Erythroblast (primary cell): ENCODE measurements at places on chromosomes 4 and X.

DNA sequence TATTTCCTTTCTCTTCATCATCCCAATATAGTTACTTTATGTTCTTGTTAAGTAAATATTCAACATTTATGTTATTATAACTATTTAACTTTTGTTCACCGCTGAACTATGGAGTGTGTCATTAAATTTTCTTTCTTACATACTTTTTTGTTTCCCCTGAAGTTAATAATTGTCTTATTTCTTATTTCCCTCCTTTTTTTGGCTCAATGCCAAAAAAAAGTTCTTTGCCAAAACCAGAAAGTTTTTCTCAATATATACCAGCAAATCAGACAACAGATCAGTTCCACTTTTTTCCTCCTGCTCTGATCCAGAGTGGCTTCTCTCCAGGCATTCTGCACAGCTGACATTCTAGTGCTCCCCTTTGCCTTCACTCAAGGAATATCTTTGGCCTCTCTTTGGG is 187.0 kb upstream of the PPARGC1A start:
- DNase-seq: no peak

- no peak for DNase-seq
These were observed 210.9 kb upstream of the ATOH1 start for GRCh38 chr4:93617606-93618005.

DNA sequence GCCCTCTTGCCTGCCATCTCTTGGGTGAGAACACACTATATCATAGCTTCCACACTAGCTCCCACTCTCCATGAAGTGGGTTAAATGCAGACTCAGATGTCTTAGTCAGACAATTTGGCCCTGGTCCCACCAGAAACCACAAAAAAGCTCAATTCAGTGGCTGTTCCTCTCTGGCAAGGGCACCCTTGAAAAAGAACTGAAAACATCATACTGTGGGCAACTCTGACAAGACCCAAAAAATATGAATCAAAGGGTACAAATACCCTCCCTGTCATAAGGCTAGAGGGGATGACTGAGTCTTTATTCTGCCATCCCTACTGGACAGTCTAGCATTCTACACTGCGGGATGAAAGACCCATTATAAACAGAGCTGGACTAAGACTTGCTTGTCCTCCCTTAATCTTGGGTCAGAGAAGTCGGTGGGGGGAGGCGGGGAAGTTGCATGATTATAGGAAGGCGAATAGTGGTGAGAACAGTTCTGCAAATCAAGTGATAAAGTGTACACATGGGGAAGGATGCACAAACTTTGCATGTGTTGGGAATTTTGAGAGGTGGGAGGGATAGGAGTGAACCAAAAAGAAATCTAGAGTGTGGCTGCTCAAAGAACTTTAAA is 172.1 kb downstream of the OPHN1 start:
- DNase-seq: no peak

DNA sequence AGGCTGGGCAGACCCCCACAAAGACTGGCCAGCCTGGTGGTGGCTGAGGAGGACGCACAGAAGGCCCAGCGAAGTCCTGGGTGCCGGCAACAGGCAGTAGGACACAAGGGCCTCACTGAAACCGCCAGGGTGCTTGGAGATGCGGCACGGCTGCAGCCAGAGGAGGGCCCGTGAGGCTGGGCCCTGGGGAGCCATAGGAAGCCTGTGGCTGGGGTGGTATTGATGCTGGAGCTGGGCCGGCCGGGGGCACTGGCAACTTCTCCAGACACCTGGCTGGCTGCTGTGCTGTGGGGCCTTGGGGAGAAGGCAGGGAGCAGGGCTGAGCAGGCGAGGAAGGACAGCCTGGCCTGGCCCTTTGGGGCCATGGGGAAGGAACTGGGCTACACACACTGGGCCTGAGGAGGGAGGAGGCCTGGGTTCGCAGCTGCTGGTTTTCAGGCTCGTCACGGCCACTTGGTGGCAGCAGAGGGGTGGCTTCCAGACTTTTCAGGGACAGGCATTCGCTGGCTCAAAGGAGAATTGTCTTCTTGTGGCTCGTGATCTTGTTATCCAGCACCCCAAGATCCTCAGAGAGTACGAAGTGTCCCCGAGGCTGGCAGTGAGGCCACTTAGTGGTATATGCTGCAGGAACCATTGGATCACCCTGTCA is 37.2 kb downstream of the ATP2B3 start:
- DNase-seq: peak; percentile 38

- no peak for DNase-seq
These were observed 392.4 kb downstream of the UNC5C start for GRCh38 chr4:95156452-95156765.

DNA sequence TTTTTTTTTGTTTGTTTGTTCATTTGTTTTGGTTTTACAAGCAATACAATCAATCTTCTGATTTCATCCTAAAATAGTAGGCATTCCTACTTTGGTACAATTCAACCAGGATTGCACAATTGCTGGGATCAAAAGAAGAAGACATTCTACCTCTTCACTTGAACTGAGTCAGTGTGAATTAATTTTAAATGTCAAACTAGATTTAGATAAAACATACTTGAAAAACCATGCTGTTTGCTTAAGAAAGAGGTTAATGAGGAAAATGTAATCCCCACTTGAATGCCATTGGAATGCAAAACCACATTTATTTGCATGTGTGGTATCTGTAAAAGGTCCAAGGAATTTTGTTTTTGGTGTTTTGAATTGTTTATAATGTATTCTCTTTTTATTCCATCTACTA is 40.5 kb downstream of the HAND2 start:
- no peak for DNase-seq

- no peak for DNase-seq
These were observed 89.6 kb upstream of the MTM1 start for GRCh38 chrX:150478496-150479492.

DNA sequence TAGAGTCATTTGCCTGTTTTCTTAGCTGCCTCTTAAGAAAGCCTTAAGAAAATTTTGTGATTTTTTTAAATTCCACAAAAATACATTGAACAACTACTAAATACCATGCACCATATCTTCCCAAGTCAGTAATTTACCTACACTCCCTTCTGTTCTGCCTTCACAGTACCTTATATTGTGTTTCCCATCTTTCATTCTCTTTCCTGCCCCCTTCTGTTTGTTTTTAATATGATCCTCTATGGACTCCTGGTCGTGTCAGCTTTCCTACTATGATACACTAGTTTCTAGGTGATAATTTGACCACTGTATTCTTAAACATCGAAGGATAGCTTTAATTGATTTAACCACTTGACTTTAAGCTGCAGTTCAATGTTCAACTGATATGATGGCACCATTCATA is 297.7 kb upstream of the HAND2 start:
- no peak for DNase-seq

- DNase-seq: no peak
These were observed 20.5 kb downstream of the DDIT4L start for GRCh38 chr4:100169491-100170485.

GRCh38 chr4:139234253-139234652 is 45.8 kb downstream of the MGARP start:
- no peak for DNase-seq

DNA sequence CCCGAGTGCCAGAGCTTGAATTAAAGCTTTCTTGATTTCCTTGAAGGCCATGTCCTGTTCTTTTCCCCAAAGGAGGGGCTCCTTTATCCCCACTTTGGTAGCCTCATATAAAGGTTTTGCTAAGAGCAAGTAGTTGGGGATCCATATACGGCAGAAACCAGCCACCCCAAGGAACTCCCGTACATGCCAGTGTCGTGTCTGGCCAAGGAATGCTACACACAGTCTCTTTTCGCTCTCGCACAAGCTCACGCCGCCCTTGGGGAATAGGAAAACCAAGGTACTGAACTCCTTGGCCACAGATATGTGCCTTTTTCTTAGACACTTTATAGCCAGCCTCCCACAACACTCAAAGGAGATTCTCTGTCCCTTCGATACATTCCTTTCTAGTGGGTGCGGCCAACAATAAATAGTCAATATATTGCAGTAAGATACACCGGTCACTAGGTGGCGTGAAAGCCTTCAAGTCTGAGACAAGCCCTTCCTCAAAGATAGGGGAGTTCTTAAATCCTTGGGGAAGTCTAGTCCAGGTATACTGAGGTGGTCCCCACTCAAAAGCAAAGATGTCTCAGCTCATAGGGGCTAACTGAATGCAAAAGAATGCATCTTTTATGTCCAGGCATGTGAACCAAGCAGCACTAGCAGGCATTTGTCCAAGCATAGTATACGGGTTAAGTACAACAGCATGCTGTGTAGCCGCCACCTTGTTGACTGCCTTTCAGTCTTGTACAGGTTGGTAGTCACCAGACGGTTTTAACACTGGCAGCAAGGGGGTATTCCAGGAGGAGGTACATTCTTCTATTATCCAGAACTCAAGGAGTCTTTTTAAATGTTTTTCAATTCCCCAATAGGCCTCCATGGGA is 57.8 kb upstream of the XAGE1B start:
- DNase-seq: peak; percentile 73

DNA sequence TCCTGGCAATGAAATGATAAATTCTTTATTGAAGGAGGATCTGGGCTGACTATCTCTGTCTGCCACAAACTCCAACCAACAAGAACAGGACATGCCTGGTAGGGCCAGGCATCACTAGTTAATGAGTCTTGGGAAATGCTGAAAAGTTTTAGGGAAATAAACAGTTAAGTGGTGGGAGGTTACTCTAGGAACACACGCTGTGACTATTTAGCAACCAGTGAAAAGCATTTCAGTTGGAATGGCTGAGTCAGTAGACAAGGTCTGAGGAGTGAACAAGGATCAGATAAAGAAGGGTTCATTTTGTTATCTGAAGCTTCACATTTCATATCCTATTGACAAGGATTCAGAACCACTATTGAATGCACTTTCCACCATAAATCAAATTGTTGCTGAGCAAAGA is 394.9 kb upstream of the BOD1L1 start:
- DNase-seq: no peak

DNA sequence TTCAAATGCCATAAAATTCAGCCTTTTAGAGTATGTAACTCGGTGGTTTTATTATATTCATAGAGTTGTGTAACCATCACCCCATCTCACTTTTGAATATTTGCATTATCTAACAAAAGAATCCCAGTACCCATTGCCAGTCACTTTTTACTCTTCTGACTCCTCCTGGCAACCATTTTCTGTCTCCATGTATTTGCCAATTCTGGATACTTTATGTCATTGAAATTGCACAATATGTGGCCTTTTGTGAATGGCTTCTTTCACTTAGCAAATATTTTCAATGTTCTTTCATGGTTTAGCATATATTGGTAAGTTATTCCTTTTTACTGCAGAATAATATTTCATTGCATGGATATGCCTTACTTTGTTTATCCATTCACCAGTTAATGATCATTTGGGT is 79.9 kb downstream of the SLIT2 start:
- DNase-seq: no peak

DNA sequence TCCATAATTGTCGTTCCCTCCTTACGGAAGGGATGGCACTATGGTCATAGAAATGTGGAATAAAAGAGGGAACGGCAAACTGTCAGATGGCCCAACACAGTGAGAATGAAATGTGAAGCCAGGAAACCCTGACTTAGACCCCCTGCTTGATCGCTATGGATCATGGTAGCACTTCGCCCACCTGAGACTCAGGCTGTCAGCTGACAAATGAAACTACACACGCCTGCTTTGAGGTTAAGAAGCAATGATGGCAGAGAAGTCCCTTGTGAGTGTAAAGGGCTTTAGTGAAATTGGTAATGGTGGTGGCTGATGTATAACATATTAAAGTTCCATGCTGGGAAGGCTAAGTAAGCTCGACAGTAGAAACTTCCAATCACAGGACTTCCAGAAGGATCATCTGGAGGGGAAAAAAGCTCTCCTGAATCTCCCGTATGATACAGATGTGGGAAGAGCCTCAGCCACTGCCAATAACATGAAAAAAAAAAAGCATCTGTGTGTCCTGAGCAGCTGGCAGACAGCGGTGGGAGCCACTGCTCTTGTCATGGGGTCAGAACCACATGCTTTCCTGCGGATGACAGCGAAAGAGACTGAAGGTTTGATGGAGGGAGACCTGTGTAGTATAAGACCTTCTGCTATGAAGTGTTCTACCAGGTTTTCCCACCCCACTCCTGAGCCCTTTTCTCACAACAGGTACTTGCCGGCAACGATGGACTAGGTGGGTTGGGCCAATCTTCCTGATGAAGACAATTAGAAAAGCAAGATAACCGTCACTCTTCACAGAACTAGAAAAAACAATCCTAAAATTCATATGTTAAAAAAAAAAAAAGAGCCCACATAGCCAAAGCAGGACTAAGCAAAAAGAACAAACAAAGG is 107.6 kb downstream of the AFAP1 start:
- DNase-seq: no peak

- DNase-seq: no peak
These were observed 379 bp downstream of the PDGFC start for GRCh38 chr4:156971165-156971675.
